ENCODE measurements at places on chromosomes 2 and 18. TPM values are rescaled to one million over a fixed set of nuclear protein-coding genes. Genes with fewer than 3 reads are reported as not detected.

GRCh38 chr2:14778015-14778414, 145.5 kb downstream of the LRATD1 start:
- H3K4me3 ChIP-seq: no peak overlapping the region
- DNase-seq: no peak
- no peak overlapping the region for H3K27ac ChIP-seq
- no peaks in the 10 kb centered on the region for H3K27me3 ChIP-seq
- H3K4me1 ChIP-seq: no peaks in the 10 kb centered on the region
- H3K36me3 ChIP-seq: no peaks in the 10 kb centered on the region

- DNase-seq: no peak
- no peak overlapping the region for H3K27ac ChIP-seq
- no peaks in the 10 kb centered on the region for H3K4me1 ChIP-seq
- H3K4me3 ChIP-seq: no peak overlapping the region
- peaks cover 7% of the 10 kb centered on the region for H3K27me3 ChIP-seq
- no peaks in the 10 kb centered on the region for H3K36me3 ChIP-seq
These were observed 98.8 kb upstream of the MMADHC start for GRCh38 chr2:149686136-149687051.

DNA sequence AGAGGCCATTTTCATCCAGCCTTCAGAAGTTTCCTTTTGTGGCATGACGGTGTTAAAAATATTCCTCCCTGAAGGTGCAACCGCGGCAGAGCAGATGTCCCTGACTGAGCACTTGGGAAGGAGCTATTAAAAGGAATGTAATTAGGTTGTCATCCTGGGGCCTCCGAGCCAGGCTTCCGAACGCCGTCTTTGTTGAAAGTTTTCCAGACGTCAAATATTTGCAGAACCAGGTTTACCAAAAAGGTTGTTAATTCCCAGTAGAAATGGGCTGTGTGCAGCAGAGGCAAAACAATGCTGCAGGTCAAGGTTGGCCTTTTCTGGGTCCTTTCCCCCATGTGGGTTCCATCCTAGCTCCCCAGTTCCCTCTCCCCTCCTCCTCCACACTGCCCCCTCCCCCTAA, 110.0 kb upstream of the STPG4 start:
- DNase-seq: no peak
- H3K36me3 ChIP-seq: no peaks in the 10 kb centered on the region
- H3K4me3 ChIP-seq: no peak overlapping the region
- no peaks in the 10 kb centered on the region for H3K4me1 ChIP-seq
- H3K27ac ChIP-seq: no peak overlapping the region
- no peaks in the 10 kb centered on the region for H3K27me3 ChIP-seq

GRCh38 chr2:47598476-47598875, 184.5 kb upstream of the MSH6 start:
- no peak overlapping the region for H3K27ac ChIP-seq
- no peak overlapping the region for H3K4me3 ChIP-seq
- no peaks in the 10 kb centered on the region for H3K27me3 ChIP-seq
- no peaks in the 10 kb centered on the region for H3K4me1 ChIP-seq
- no peaks in the 10 kb centered on the region for H3K36me3 ChIP-seq
- DNase-seq: no peak

- no peak overlapping the region for H3K27ac ChIP-seq
- H3K4me1 ChIP-seq: peaks cover 25% of the 10 kb centered on the region
- H3K36me3 ChIP-seq: peaks cover 4% of the 10 kb centered on the region
- DNase-seq: no peak
These were observed 192.7 kb upstream of the ITGA4 start for GRCh38 chr2:181264441-181264840.

DNA sequence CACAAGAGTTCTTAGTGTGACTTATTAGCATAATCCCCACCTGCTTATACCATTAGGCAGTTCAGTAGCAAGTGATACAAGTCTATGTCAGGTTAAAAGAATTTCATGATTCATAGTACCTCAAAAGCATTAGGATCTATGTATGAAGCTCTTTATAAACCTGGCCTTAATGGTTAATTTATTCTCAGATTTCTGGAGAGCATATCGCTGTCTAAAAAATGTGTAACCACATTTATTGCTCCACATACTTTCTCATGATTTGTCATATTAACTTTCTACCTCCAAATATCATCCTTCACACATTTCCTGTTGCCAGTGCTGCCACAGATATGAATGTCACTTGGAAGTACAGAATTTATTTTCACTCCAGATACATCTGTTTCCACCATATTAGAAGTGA, 332.8 kb upstream of the MAP2 start:
- H3K4me3 ChIP-seq: no peak overlapping the region
- H3K27ac ChIP-seq: no peak overlapping the region
- DNase-seq: no peak
- no peaks in the 10 kb centered on the region for H3K27me3 ChIP-seq

DNA sequence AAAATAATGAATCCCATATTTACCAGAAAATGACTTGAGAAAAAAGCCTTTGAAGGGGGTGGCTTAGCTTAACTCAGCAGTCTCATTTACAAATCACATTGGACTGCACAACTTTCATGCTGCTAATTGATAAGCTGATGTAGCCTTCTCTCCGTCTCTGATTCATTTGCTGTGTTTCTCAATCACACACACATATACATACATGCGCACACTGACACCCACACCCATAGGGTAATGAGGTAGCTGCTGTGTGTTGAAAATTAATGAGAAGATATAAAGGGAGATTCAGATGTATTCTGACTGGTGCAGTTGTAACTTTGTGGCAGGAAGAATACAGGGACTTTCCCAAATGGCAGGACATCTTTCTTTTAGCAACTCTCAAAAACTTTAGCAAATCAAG, 141.9 kb upstream of the GCFC2 start:
- DNase-seq: no peak
- H3K4me3 ChIP-seq: no peak overlapping the region
- peaks cover 10% of the 10 kb centered on the region for H3K27me3 ChIP-seq
- H3K27ac ChIP-seq: no peak overlapping the region

DNA sequence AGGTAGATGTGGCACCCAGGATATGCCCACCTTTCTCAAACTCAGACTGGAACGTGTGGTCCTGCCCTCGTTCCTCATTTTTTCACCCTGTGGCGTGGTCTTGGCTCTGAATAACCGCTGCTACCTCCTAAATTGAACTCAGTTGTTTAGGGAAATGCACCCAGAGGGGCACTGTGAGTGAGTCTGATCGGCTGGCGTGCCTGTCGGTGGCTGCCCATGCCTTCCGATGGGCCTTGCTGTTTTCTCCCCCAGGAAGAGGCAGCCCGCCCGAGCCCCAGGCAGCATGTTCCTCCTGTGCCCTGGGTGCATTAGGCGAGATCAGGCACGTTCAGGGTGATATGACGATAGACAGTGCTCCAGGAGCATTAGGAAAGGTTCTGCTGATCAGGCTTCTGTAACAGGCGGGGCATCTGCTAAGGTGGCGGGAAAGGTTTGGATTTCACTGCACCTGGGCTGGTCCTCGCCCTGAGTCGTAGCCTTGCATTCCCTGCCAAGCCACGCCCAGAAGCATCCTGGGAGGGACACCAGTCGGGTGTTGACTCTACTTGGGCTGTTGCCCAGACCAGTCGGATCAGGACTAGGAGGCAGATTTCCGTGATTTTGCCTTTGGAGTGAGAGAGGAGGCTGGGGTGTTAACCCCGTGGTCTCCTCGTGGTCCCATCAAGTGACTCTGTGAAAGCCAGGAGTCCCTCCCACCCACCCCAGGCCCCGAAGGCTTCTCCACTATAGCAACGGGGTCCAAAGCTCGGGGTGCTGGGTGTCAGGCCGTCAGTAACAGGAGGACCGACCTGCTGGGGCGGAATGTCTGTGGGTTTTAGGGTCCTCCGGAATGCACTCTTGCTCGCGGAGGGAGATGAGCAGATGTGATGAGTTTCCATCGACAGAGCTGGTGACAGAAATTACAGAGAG, 75.1 kb downstream of the SH3BP4 start:
- H3K27me3 ChIP-seq: peaks cover 2% of the 10 kb centered on the region
- no peak overlapping the region for H3K27ac ChIP-seq
- no peaks in the 10 kb centered on the region for H3K36me3 ChIP-seq
- no peaks in the 10 kb centered on the region for H3K4me1 ChIP-seq
- H3K4me3 ChIP-seq: no peak overlapping the region

GRCh38 chr2:71784734-71785511, 331.6 kb downstream of the DYSF start:
- H3K4me3 ChIP-seq: no peak overlapping the region
- no peak for DNase-seq
- H3K27me3 ChIP-seq: peaks cover 4% of the 10 kb centered on the region

DNA sequence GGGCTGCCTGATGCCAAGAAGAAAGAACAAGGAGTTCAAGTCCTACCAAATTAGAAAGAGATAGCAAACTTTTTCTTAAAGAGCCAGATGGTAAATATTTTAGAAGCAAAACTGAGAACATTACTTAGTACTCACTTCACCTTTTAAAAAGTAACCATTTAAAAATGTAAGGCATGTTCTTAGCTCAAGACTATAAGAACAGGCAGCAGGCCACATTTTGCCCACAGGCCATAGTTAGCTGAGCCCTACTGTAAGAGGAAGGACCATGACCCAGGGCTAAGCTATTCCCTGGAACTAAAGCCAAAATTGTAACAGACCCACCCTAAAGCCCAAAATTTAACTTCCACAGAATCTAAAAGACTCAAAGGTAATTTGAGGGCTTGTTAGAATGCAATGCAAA, 31.3 kb downstream of the USP40 start:
- H3K27me3 ChIP-seq: no peaks in the 10 kb centered on the region
- DNase-seq: no peak
- no peak overlapping the region for H3K4me3 ChIP-seq
- no peaks in the 10 kb centered on the region for H3K4me1 ChIP-seq

DNA sequence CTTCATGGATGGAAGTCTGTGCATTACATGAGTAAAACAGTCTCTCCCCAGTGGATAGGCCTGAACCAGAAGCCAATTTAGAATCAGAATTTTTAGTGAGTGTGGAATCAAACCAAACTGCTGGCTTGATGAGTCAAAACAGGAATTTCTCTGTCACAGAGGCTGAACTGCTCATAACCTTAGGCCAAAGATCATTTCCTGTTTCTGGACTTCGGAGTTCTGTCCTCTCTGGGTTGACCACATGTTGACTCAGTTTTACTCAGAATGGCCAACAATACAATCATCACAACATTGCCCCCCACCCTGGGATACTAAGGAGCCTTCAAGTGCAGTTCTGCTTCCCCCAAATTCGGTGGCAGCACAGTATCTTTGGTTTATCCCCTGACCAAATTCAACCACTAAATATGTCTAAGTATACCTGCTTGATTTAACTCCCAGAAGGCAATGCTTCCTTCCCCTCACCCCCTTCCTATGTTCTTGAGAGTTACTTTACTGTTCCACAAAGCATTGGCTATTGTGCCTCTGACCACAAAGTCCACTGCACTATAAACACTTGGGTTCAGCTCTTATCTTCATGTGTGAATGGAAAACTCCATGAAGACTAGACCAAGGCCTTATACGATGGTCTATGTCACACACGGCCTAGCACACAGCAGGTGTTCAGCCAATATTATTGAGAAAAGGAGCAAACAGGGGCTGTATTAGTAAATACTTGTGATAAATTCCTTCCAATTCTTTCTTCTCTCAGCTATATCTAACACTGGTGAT, 67.8 kb downstream of the NXPH2 start:
- H3K27me3 ChIP-seq: peaks cover 10% of the 10 kb centered on the region
- no peak for DNase-seq
- H3K27ac ChIP-seq: no peak overlapping the region
- H3K4me1 ChIP-seq: no peaks in the 10 kb centered on the region

DNA sequence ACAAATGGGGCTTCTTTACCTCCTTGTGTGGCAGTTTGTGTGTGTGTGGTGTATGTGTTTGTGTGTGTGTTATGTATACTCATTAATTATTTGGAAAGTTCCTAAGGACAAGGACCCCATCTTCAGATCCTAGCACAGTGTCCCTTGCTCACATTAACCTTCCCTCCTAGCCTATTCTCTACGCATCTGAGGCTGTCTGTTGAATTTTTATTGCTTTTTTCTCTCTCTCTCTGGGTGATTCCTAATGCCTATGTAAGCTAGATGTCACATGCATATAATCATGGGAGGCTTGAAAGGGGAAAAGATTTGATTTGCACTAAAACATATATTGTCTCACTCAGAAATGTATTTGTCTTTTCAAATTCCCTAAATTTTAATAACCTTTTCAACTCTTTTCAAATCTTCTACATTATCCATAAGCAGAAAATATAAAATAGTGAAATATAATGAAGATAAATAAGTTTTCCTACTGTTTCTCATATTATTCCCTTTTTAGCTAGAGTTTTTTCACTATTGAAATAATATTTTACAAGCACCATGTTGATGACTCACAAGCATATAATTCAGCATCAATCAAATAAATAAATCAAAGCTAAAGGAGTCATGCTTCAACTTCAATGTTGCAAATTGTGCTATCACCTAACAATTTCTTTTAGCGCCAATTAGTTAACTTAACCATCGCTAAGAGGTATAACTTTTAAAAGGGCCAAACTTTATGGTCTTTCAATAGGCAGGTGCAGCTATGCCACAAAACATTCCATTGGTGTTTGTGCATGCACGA, 199.0 kb upstream of the ERBB4 start:
- H3K36me3 ChIP-seq: no peaks in the 10 kb centered on the region
- no peak for DNase-seq
- H3K27ac ChIP-seq: no peak overlapping the region
- no peaks in the 10 kb centered on the region for H3K27me3 ChIP-seq

- no peak overlapping the region for H3K4me3 ChIP-seq
- no peaks in the 10 kb centered on the region for H3K4me1 ChIP-seq
- DNase-seq: no peak
- no peaks in the 10 kb centered on the region for H3K36me3 ChIP-seq
These were observed 156.0 kb upstream of the TWIST2 start for GRCh38 chr2:238691596-238692491.

Gene EIF2AK2
- 55.7 TPM for total RNA-seq

Gene PROKR1
- not detected for total RNA-seq

Gene PRKAG3
- total RNA-seq: not detected

Gene IL37
- total RNA-seq: not detected

Gene POMC
- total RNA-seq: 4.6 TPM

Gene GALM
- total RNA-seq: 31.9 TPM

All from activated naive CD4-positive, alpha-beta T cell treated with anti-CD3 and anti-CD28 coated beads for 36 hours (primary cell).